SIG-M5 (cell line): ENCODE measurements at places on chromosomes 6 and 20.

GRCh38 chr6:144657691-144658090, 372.6 kb downstream of the UTRN start:
- no peak for DNase-seq

- DNase-seq = no peak
Observed at GRCh38 chr6:37731371-37731770, 33.7 kb upstream of the MDGA1 start.

- no peak for DNase-seq
Observed at GRCh38 chr6:119479860-119480655, 130.5 kb upstream of the MAN1A1 start.

GRCh38 chr6:137001299-137001976, 43.3 kb downstream of the IL20RA start:
- DNase-seq = no peak

GRCh38 chr6:165630544-165630953, 32.5 kb downstream of the PDE10A start:
- DNase-seq = no peak

GRCh38 chr6:73797861-73798260, 101.9 kb downstream of the CD109 start:
- no peak for DNase-seq

- DNase-seq = peak; percentile 53
Observed at GRCh38 chr6:5096482-5096881, 11.3 kb downstream of the PPP1R3G start.

GRCh38 chr6:118968416-118968815, 33.5 kb upstream of the MCM9 start:
- no peak for DNase-seq

DNA sequence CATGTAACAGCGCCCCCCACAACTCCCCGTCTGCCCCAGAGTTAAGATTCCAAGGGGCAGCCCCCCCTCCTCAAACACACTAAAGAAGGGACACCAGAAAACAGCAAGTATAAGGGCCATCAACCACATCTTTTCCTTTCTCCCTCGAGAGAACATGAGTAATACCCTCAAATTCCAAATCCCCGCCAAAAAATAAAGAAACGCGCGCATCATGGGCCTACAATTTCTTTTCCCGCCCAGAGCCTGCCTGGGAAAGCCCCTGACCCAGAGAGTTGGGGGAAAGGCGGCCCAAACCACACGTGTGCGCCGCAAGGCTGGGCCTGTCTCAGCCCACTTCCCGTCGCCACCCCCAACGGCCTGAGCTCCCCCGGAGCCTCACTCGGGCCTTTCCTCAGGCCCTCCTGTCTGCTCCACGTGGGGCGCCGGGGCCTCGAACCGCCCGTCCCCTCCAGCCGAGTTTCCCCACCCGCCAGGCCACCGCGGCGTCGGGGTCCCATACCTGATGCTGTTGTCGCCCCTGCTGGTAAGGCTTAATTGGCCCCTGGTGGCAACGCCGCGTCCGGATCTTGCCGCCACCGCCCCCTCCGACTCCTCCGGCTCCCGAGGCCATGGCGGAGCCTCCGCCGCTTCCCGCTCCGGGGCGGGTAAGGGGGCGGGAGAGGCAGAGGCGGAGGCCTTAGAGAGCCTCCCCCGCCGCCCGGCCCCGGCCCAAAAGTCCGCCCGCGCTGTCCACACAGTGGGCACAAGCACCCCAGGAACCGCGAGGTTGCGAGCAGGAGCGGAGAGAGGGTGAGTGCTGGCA, 746 bp downstream of the NUP153 start:
- DNase-seq = no peak

GRCh38 chr6:41618598-41618997, 19.7 kb upstream of the MDFI start:
- no peak for DNase-seq

DNA sequence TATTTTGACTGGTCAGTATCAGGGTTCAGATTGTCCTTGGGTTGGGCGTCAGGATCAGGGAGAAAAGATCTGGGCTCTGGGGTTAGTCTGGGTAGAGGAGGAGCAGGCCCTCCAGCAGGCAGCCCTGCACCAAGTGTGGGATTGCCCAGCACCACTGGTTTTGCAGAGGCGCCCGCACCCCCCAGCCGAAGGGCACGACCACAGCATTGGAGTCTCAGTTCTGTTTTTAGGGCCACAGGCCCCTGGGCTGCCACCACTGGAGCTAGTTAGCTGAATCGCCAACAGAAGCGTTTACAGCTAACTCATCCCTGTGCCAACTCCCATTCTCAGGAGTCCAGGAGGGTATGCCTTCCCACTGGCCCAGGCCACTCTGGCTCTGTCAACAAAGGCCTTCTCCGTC, 84.2 kb downstream of the TCP11 start:
- no peak for DNase-seq

- no peak for DNase-seq
Observed at GRCh38 chr6:27260369-27260768, 12.9 kb downstream of the PRSS16 start.

DNA sequence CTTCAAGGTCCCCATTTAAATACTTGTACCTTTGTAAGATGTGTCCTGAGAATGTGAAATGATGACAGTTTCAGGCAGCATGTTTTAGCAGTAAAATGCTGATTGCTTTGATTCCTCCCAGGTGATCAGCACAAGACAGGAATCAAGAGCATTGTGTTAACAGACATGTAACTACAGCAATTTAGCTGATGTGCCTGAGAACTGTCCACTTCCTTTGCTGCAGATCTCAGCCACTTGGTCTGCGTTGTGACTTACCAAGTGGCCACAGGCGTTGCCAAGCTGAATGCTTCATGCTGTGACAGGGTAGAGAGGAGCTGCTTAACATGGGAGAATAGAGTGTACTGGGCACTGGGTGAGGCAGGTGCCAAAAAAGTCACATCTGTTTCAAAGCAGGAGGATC, 767.0 kb upstream of the POU3F2 start:
- no peak for DNase-seq

- no peak for DNase-seq
Observed at GRCh38 chr6:159800141-159800865, at the start of gene PNLDC1. Gene PNLDC1 (plus strand): TSS chr6:159800276. CDS start chr6:159800308, 32 bp downstream.

GRCh38 chr6:106685833-106686232, 56.5 kb downstream of the QRSL1 start:
- no peak for DNase-seq

DNA sequence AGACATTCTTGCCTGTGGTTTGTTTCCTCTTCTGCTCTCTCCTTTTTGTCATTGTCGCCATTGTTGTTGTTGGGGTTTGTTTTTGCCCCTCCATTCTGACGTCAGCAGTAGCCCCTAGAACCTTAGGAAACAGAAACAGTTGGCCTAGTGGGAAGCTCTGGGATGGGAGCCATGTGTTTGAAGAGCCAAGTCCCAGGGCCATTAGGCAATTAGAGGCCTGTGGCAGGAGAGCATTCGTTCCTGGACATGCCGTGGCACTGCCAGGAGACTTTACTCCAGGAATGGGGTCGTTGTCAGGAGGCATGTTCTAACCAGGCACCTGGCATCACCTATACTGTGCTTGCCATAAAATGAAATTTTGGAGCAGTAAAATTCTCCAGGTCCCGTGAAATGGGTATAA, 39.7 kb downstream of the PPARD start:
- DNase-seq = no peak
